Bronchial smooth muscle cell (primary cell): ENCODE measurements at places on chromosomes 4 and X. TPM values are rescaled to one million over a fixed set of nuclear protein-coding genes. Genes with fewer than 3 reads are reported as not detected.

The POU3F4 gene
- not detected in 2 replicates for total RNA-seq

The UGT2B15 gene
- not detected in 2 replicates for total RNA-seq

The SGMS2 gene
- 26.9 and 38.9 TPM in 2 replicates for total RNA-seq

The MEPE gene
- total RNA-seq: not detected in 2 replicates

The S100G gene
- total RNA-seq: not detected in 2 replicates

The PHKA2 gene
- 10.9 and 16.3 TPM in 2 replicates for total RNA-seq

The PASD1 gene
- not detected in 2 replicates for total RNA-seq

The MAGEA10 gene
- total RNA-seq: not detected in 2 replicates

The G3BP2 gene
- 81.5 and 122 TPM in 2 replicates for total RNA-seq

The CCDC149 gene
- 10.1 and 17.9 TPM in 2 replicates for total RNA-seq

The UGT2B17 gene
- total RNA-seq: not detected in 2 replicates

The VEGFC gene
- 13.4 and 20.4 TPM in 2 replicates for total RNA-seq

The AFF2 gene
- total RNA-seq: 0.79 TPM in 1 of 2 replicates, not detected in the other

The VSIG4 gene
- not detected in 2 replicates for total RNA-seq

The LONRF3 gene
- total RNA-seq: 0.16 and 0.17 TPM in 2 replicates

The SULT1B1 gene
- 0.32 TPM in 1 of 2 replicates, not detected in the other for total RNA-seq

The JCHAIN gene
- total RNA-seq: 0.34 and 2.7 TPM in 2 replicates

The RENBP gene
- 1.1 and 3.0 TPM in 2 replicates for total RNA-seq

The ZFP92 gene
- under 0.01 TPM in 2 replicates for total RNA-seq

The ALB gene
- total RNA-seq: under 0.01 TPM in 1 of 2 replicates, not detected in the other

The PDGFRA gene
- total RNA-seq: 529 and 975 TPM in 2 replicates

The SUPT20HL1 gene
- 0.09 and 0.32 TPM in 2 replicates for total RNA-seq

The KIAA1210 gene
- under 0.01 TPM in 1 of 2 replicates, not detected in the other for total RNA-seq

The FANCB gene
- 3.2 and 3.3 TPM in 2 replicates for total RNA-seq

The STATH gene
- not detected in 2 replicates for total RNA-seq

The TRIM75 gene
- total RNA-seq: not detected in 2 replicates

The GNRHR gene
- not detected in 2 replicates for total RNA-seq

The FTSJ1 gene
- total RNA-seq: 24.0 and 27.0 TPM in 2 replicates

The TGIF2LX gene
- not detected in 2 replicates for total RNA-seq

The ZBED1 gene
- 23.5 and 27.7 TPM in 2 replicates for total RNA-seq

The MTNR1A gene
- total RNA-seq: not detected in 2 replicates

The CLTRN gene
- 0.26 and 0.32 TPM in 2 replicates for total RNA-seq

The FHDC1 gene
- 0.09 and 0.16 TPM in 2 replicates for total RNA-seq

The CT47A1 gene
- total RNA-seq: not detected in 2 replicates

The IL13RA2 gene
- 51.9 and 56.7 TPM in 2 replicates for total RNA-seq

The IQCM gene
- 0.09 and 0.16 TPM in 2 replicates for total RNA-seq

The FAT1 gene
- total RNA-seq: 121 and 186 TPM in 2 replicates
